ENCODE measurements at places on chromosomes 13 and 19.

DNA sequence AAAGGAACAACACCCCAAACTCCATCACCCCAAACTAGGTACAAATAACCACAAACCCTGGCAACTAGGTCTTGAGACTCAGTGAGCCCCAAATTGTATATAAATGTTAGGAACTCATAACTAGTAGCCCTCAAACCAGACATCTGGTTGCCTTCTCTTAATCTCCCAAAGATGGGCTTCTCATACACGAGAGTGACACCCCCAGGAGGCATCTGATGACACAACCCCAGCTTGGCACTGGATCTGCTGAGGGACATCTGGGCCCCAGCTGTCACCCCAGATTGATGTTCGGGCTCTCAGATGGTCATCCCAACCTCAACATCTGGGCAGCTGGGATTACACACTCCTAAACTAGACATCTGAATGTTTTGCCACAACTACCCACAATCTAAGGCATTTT lies 14.8 kb downstream of the RABAC1 start:
- DNase-seq: no peak

DNA sequence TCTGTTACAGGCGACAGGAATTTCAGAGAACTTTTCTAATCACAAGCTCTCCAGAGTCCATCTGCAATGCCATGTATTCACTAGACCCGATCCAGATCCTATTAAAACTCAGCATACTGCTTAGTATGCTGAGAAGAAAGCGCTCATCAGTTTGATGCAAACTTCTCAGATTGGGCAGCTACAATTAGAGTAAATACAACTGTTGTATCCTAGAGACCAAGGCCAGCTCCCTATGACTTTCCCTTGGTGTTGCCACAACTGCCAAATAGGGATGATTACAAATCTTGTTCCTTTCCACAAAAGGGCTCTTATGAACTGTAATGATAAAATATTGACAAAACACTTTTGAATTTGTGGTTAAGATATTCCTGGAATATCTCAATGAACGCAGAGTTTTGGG lies 191.2 kb downstream of the SPRY2 start:
- no peak for DNase-seq

DNA sequence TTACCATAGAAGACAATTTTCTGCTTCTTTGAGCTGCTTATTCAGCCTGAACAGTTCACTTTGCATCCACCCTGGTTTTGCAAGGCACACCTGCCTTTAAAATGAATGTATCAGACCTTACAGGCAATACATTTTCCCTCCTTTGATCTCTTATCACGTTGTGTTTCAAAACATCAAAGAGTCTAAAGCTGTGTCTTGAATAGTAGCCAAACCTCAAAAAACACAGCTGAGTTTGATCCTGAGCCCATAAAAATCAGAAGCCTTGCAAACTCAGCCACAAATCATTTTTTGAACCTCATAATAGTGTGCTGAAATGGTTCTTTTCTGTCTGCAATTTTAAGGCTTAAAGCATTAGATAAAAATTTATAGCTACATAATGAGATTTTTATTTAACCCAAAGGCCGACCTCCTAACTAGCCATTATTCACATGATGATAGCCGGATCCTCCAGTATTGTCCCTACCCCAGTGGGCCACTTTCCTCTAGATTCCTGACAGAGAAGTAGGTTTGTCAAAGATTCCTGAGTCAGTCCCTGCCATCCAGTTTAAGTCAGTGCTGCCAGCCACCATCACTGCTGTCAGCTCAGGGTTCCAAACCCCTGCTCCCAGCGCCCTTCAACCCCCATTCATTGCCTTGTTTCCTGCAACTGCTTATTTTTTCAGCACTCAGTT lies 71.8 kb downstream of the CAB39L start:
- no peak for DNase-seq

- DNase-seq: no peak
Observed at GRCh38 chr19:16333001-16333586, 8.5 kb downstream of the KLF2 start.

GRCh38 chr19:29120466-29120865 lies 92.5 kb downstream of the UQCRFS1 start:
- DNase-seq: no peak

DNA sequence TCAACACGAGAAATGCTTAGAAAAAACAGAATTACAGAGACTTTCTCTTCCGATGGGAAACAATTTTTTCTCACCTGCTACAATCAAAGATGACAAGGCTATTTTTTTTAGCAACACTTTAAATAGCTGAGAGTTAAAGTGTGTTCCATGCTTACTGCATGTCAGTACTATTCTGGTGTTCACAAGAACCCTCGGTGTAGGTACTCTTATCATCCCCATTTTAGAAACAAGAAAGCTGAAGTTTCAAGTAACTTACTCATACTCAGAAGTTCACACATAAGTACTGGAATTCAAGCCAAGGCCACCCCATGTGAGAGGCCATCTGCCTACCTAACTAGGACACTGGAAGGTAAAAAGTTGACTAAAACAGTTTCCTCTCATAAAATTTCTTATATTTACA lies 9.0 kb upstream of the TNFRSF19 start:
- DNase-seq: no peak

DNA sequence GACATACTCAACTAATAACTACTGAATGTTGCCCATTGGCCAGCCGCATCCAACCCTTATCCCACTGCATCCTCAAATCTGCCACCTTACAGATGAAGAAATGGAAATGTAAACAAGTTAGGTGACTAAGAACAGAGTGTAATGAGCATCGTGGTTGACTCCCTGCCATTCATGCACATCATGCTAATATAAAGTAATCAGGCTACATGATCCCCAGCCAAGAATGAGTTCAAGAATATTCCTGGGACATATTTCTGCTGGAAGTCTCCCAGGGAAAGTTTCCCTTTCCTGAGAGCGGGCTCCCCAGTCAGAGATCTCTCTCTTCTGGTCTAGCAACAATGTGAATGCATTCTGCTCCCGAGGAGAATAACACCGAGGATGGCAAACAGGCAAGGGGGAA lies 55.9 kb upstream of the SERP2 start:
- no peak for DNase-seq

- DNase-seq: no peak
Observed at GRCh38 chr13:85879014-85879413, 79.8 kb upstream of the SLITRK6 start.

- no peak for DNase-seq
Observed at GRCh38 chr13:46146898-46147297, 35.1 kb downstream of the LCP1 start.

DNA sequence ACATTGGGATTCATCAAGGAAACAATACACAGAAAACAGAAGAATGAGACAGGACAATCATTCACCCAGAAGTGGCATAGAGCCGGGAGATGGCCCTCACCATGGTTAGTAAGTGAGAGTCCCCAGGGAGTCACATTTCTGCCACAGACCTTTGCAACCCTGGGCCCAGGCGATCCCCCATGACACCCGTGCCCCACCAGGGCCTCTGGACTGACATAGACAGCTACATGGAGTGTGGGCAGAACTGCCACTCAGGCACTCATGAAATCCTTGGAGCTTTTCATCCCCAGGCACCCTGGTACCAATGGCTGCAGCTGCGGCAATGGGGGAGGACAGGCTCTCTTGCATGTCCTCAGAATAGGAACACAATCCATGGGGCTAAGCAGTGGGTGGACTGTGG lies 174.5 kb upstream of the TRPC4 start:
- no peak for DNase-seq

DNA sequence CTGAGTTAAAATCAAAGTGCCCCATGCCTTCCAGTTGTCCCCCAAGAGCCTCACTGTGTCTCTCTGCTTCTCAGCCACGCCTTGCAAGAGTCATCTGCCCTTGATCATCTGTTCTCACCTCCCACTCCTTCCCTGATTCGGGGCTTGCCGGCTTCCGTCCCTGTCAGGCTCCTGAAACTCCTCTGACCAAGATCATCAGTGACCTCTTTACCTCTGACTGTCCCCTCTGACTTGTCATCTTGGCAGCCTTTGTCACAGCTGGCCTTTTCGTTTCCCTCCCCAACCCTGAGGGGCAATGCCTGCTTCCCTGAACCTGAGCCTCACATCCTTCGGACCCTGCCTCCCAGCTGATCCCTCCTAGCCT lies 66.3 kb downstream of the MAP4K1 start:
- no peak for DNase-seq

All from fibroblast of the conjunctiva (primary cell).